ENCODE measurements at places on chromosomes 12 and 14.

- DNase-seq, result no peak
Measured at GRCh38 chr12:3376779-3377455, 114.1 kb upstream of the PRMT8 start.

DNA sequence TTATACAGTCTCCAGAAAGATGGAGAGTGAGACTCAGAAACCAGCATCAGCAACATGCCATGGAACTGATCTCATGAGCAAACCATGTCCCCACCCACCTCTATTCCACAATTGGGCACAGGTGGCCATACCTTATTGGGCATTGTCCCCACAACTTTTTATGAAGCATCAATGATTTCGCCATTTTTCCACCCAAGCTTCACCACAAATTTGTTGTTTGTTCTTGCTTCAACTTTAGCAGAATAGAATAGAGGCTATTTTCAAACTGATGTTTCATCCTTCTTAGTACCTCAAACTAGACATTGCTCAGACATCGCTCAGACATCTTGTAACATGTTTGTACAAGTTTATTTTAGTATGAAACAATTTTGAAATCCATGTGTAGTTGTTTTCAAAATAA, 112.5 kb upstream of the TMTC2 start:
- no peak for DNase-seq

GRCh38 chr14:21203470-21204166, 47.8 kb upstream of the OR5AU1 start:
- no peak for DNase-seq

GRCh38 chr12:68450947-68451260, 118.7 kb upstream of the MDM1 start:
- no peak for DNase-seq

DNA sequence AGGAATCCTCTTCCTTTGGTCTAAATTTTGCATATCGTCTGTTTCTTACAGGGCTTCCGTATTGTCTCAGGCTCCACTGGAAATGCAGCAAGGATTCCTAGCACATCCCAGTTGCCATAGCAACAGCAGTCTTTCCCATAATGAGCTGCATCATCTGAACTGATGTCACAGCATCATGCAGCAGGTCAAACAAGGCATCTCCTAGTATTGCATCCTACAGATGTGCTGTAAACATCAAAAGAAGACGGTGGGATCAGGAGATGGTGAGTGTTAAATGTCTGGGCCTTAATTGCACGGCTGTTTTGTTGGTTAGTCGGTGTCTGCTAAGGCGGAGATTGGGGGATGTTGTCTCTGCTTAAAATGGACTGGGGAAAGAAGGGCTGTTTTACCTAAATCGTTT, at the start of gene AKAP6:
Gene AKAP6, plus strand, starts transcription at position 153 of the 400 bp plus-strand sequence. CDS start 104,196 bp downstream, outside the sequence.
- no peak for DNase-seq

- DNase-seq, result peak; percentile 66
Measured at GRCh38 chr12:53102883-53103807, at the start of gene SOAT2. TSS of gene SOAT2 (plus strand) at chr12:53103486. CDS start at chr12:53103578, 92 bp downstream.

DNA sequence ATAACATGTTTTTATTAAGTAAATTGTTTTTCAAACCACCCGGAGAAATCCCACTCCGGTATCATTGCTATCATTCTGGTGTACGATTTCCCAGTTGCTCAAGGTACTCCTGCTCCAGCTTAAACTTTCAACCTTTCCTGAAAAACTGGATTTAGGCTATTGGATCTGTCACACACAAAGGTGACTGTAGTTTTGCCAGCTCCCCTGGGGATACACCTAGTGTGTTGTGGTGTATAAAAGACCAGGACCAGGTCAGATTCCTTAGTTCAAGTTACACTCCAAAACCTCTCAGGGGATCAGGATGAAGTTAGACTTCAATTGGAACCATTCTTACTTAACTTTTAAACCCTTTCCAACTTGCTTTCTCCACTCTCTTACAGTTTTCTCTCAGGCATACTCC, 303.9 kb downstream of the NOVA1 start:
- no peak for DNase-seq

GRCh38 chr12:63457857-63458256, 210.4 kb downstream of the DPY19L2 start:
- no peak for DNase-seq

- peak; percentile 21 for DNase-seq
Measured at GRCh38 chr12:50579757-50580267, 75.0 kb downstream of the DIP2B start.

DNA sequence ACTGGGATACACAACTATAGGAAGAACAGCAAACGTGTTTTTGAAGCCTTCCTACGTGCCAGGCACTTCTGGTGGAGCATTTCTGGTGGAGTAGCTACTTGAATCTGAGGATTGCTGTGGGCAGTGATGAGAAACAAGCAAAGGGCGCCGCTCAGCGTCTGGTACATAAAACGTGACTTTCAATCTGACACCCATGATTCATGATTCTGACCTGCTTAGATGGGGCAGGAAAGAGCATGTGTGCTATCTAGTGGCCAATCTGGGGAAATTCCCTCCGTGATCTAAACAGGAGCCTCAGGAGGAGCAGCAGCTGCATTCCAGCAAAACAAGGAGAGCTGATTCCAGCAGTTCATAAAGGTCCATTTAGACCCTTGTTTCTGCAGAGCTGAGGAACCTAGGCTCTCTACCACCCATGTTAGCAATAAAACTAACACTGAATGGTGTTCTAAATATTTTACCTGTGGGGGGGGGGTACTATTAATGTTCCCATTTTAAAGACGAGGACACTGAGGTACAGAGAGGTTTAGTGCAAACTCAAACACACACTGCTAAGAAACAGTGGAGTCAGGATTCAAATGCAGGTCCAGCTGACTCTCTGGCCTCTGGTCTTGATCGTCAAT, 37.8 kb downstream of the PAH start:
- peak; percentile 63 for DNase-seq

DNA sequence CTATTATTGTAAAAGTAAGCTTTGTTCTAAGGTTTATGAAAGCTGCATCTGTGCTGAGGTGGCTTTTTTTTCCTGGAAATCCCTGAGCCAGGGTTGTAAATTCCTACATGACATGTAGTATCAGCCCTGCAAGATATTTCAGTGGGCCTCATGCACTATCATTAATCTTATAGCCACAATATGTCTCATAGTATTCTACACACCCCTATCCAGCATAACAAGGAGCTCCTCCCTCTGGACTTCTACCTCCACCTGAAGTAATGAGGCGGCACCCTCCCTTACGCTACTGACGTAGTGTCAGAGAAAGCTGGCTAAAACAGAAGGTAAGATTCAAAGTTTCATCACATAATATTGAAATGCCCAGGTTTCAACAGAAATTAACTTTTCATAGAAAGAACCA, 35.5 kb downstream of the SLC5A8 start:
- DNase-seq, result no peak

GRCh38 chr12:68374307-68374982, 42.3 kb upstream of the MDM1 start:
- DNase-seq, result peak; percentile 95

DNA sequence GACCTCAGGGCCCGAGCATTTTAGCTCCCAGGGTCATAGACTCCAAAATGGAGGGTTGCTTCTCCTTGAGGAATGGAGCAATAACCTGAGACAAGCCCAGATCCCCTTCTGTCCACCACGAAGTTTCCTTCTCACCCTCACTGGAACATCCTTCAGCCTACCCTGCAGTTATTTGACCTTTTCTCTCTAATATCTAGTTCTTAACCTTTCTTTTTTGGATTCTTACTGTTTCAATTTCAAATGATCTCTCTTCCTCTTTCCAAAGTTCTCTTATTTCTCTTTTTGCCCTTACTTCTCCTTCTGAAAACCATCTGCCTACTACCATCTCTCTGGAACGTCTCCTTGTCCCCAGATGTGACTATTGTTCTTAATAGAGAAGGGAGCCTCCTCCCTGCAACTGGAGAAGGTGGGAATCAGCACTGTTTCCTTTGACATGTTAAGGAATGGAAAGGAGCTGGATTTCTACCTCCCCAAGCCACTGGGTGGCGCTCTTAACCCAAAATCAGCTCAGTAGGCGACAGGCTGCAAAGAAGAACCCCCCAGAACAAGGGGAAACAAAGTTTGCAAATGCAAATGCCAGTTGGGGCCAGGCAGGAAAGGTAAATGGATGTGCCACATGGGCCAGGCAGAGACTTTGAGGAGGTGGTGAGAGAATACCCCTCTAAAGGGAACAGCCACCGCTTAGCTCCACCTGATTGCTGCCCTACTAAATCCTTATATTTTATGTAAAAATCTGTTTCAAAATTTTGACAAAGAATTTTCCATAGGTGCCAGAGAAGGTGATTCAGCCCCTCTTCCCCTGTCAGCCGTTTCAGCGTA, 22.4 kb upstream of the PDE1B start:
- peak; percentile 51 for DNase-seq

GRCh38 chr12:132278401-132279183, 50.8 kb downstream of the GALNT9 start:
- DNase-seq, result no peak

DNA sequence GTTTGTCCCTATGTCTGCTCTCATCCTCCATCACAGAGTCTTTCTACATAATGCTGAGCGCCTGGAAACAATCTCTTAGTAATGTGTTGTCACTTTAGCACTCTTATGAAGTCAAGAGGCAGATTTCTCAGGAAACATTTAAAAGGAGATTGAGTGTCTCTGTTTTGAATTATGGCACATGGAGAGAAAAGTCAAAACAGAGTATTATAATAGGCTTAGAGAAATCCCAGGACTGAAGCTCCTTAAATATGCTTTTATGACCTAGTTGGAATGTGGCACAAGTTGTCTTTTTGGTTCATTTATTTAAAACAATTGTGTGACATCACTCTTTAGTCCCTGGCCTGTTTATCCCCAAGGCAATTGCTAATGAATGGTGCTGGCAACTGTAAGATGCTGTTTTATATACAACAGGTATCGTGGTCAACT, 117.8 kb upstream of the HIF1A start:
- no peak for DNase-seq

GRCh38 chr14:49221316-49221715, 364.9 kb downstream of the RPS29 start:
- no peak for DNase-seq

DNA sequence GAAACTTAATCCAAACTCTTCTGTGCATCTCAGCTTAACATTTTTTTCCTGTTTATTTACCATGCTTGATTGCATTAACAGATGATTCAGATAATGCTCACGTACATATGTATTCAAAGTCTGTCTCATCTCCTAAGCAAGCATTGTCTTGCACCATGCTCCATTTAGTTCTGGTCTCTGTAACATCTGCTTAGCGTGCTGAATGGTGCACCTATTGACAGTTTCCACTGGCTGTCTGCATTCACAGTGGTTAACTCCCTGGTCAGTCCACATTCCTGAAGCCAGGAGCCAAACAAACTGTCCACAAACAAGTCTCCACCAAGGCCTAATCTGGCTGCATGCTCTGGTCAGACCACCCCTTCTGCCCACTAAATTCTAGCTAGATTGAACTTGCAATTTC, 83.9 kb downstream of the KNTC1 start:
- no peak for DNase-seq

DNA sequence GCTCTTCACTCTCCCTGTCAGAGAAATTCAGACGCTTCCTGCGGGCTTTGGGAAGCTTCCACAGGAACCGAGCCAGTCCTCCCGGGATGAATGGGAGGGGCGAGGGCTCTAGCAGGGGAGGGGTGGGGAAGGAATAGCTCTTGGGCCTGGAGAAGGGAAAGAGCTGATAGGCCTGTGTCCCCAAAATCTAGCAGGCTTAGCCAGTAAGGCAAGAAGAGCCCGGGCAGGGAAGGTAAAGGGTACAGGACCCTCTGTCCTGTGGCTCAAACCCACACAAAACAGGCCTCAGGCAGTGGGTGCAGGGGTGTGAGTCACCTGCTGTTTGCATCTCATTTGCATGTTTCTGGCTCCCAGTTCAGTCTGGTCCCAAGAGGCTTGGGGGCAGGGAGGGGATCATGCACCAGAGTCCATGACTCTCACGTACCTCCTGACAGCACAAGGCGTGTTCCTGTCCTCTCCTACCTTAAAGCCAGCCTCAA, 8.7 kb upstream of the SMUG1 start:
- no peak for DNase-seq

DNA sequence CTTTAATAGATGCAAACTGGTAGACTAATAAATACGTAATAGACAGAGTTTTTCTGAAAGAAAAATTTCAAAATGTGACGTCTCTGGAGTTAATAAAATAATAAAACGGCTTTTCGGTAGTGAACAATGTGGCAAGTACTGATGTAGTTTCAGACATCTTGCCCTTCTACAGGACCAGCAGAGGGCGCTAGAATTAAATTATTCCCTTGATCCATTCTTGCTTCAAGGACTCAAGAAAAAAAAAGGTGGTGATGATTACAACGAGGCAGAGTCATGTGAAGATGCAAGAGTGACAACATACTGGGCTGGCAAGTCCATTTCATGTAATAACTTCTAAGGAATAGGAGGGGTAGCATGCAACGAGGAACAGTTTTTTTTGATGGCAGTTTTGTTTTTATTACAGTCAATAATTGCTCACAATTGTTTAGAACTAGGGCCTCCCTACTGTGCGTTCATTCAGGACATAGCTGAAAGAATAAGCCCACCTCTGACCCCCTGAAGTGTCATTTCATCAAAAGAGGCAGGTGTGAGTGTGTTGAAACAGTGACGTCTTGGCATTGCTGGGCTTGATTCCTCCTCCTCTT, 101.0 kb upstream of the GZMB start:
- DNase-seq, result peak; percentile 39

DNA sequence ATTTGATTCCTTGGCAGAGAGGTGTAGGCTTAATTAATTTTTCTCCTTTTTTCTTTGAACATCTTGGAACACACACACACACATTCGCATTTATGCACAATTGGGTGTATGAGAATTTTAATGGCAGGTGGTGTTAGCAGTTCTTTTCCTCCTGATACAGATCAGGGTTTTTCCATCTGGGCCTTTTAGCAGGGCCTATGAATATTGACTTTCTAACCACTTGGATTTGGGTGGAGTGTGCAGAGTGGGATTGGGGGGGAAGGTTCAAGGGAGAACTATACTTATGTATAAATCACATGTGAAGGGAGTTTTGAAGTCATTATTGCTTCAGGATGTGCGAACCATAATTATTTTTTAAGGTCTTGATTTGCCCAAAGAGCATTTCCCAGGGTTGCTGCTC, 28.9 kb downstream of the NTF3 start:
- DNase-seq, result no peak

GRCh38 chr12:31959701-31960391, 631 bp downstream of the RESF1 start:
- peak; percentile 73 for DNase-seq

DNA sequence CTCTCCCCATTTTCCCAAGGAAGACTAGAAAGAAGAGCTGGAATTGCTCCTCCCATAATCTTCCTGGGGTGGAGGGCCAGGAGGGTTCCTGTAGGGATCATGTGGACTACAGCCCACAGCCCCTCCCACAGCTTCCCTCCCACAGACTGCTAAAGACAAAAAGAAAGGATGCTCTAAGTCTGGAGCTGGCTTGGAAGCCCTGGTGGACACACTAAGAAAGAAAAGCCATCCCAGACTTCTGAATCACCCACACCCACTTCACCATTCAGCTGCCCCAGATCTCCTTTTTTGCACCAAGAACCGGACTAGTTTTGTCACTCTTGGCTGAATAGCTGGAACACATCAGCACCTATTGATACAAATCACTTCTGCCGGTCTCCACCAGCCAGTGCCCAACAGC, 56.8 kb upstream of the PLXNC1 start:
- no peak for DNase-seq

- DNase-seq, result peak; percentile 94
Measured at GRCh38 chr12:9813821-9814798, 13.2 kb upstream of the KLRF1 start.
